ENCODE measurements at places on chromosomes 2 and 18.

DNA sequence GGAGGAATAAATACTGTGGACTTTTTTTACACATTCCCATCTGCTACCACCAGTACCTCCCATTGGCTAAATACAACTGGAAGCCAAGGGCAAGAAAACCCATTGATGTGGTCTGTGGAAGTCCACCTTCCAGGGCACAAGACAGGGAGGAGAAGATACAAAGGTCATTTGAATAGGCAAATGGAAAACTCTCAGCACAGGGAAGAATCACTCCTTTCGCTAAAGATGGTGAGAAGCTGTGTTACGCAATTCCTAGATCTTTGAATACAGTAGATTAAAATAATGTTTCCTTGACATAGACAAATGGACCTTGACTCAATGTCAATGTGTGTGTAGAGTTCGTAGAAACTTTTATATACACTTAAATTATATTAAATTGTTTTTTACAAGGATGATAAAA is 70.9 kb upstream of the ERBB4 start:
- DNase-seq = no peak

GRCh38 chr2:182598626-182599025 is 117.4 kb upstream of the DNAJC10 start:
- no peak for DNase-seq

GRCh38 chr2:174957050-174957449 is 48.1 kb downstream of the CHN1 start:
- no peak for DNase-seq

DNA sequence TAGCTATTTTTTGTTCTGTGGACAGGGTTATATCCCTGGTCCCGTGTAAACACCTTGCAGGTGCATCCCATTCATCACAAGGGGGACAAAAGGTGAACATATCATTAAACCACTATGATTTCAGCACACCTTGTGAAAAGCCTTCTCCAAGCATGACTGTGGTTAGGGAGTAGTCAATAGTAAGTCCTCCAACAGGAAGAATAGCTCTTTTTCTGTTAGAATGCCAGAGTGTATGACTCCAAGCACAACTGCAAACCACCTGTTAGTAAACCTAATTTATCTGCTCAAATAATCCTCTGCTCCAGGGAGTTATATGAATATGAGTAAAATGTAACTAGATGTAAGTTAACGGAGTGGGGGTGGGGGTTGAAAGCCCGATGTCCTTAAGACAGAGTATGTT is 240.5 kb downstream of the AGPS start:
- no peak for DNase-seq

- DNase-seq = no peak
Observed at GRCh38 chr2:13581471-13581870, 864.7 kb downstream of the TRIB2 start.

DNA sequence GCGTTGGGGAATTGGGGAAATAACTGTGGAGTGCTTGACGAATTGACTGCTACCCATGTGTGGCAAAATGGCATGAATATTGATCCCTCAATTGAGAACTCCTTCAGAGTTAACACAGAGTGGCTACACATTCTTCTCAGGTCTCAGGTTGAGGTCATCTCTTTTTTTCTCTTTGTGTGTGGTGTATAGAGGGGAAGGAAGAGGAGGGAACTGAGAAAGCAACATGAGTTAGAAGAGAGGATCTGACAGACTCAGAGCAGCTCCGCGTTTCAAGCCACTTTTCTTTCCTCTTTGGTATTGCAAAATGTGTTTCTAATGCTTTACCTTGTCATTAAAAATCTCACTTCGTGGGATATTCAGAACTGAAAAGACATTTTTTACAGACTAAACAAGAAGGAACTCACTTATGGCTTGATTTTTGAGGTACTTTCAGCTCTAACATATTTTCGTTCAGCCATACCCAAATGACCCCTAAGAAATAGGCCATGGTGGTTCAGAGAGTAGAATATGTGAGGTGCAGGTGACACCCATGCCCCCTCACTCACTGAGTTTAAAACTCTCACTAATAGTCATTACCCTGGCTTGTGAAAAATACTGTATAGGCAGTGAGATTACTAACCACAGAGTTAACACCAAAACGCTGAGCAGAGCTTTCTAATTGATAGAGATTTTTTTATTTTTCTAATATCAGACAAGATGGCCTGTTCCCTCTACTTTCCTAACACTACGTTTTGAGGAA is 22.5 kb downstream of the STAT4 start:
- DNase-seq = no peak

GRCh38 chr2:174682578-174683391 is 81.5 kb downstream of the CHRNA1 start:
- no peak for DNase-seq

DNA sequence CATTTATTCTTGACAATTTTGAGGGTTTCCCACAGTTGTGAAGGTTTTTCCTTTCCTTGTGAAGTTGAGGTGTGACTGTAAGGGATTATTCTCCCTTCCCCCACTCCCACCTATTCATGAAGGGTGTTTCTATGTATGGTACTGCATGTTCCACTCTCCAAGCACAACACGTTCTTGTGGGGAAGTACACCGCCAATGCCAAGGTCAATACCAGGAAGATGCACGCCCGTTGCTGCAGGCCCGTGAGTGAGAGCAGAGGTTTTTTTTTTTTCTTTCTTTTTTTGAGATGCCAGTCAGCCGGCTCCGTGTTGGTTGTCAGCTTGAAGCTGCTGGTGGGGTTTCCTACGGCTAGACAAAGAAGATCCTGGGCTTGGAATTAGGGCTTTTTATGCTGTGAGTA is 38.6 kb upstream of the EPHA4 start:
- DNase-seq = no peak

- DNase-seq = no peak
Observed at GRCh38 chr2:61006486-61007105, 10.9 kb upstream of the PEX13 start.
